Glutamatergic neuron (in vitro differentiated cells): ENCODE measurements at places on chromosomes 2 and 18. TPM values are rescaled to one million over a fixed set of nuclear protein-coding genes. Genes with fewer than 3 reads are reported as not detected.

PROM2 gene
- total RNA-seq = 5.4 TPM

CTNNA2 gene
- 76.2 TPM for total RNA-seq

FAP gene
- total RNA-seq = not detected

NT5DC4 gene
- total RNA-seq = not detected

HOXD10 gene
- not detected for total RNA-seq

NABP1 gene
- total RNA-seq = 13.0 TPM

MAP3K19 gene
- not detected for total RNA-seq

PPM1B gene
- 49.2 TPM for total RNA-seq

AQP12A gene
- not detected for total RNA-seq

LRATD1 gene
- 19.4 TPM for total RNA-seq

WDR33 gene
- 54.5 TPM for total RNA-seq

EGR4 gene
- not detected for total RNA-seq

NOL4 gene
- total RNA-seq = 8.6 TPM

MPHOSPH10 gene
- total RNA-seq = 61.4 TPM

KIF1A gene
- 439 TPM for total RNA-seq

CDH7 gene
- 1.6 TPM for total RNA-seq

UPP2 gene
- not detected for total RNA-seq
